ENCODE measurements at places on chromosomes 13 and 19.

- no peak for DNase-seq
Observed at GRCh38 chr19:9818175-9818733, 625 bp downstream of the FBXL12 start.

DNA sequence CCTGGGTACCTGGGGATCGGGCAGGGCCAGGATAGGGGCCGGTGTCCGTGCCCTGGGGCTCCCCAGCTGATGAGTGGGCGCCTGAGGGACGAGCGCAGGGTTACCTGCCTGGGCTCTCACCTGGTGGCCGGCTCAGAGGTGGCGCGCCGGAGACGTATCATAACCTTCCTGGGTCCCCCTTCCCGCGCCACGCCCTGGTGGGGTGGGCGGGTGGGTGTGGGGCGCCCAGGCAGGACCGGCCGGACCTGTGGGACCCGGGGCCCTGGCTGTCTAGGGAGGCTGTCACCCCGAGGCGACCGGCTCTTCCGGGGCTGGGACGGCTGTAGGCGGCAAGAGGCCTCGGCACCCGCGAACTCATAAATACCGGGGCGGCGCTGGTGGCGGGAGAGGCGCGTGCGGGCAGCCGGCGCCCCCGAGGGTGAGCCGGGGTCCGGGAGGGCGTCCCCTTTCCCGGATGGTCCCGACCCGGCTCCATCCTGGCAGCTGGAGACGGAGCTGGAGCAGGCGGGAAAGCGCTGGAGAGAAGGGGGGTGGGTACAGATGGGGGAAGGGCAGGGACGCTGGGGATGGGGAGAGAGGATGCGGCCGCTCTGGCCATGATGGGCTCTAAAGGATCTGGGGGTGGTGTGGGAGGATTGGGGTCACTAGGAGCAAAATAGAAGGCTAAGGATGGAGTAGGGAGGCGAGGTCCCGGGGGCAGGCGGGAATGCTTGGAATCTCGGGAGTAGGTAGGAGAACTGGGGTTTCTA is at the start of gene ACP7:
TSS of gene ACP7 (plus strand) at position 386 of the 749 bp plus-strand sequence. CDS start 902 bp downstream, outside the sequence.
- DNase-seq = no peak

DNA sequence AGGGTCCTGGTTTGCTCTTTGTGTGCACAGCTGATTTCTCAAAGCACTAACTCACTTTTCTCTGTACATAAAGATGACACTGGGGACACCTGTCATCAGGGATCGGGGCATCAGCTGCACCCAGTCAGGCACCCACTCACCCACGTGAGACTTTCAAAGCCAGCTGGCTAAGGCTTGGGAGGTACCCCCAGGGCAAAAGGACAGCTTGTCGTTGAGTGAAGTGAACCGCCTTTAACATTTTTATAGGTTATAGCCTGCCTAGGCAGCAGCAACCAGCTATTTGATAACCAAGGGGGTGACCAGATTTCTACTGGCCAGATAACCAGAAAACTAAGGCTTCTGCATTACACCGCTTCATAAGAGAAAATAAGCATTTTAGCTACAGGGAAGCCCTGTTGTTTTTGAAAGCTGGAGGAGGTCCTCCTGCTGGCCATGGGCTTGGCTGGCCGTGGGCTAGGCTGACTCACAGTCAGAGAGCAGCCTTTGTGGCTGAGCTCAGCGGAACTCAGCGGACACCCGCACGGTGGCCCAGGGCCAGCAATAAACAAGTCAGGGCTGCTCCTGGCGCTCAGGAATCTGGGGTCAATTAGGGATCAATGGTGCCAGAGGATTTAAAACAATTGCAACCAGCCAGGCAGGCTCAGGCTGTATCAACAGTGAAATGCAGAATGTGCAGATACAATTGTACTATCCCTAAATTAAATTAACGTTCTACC is 57.1 kb downstream of the ALOX5AP start:
- DNase-seq = no peak

- no peak for DNase-seq
Observed at GRCh38 chr13:86052141-86052540, 252.9 kb upstream of the SLITRK6 start.

DNA sequence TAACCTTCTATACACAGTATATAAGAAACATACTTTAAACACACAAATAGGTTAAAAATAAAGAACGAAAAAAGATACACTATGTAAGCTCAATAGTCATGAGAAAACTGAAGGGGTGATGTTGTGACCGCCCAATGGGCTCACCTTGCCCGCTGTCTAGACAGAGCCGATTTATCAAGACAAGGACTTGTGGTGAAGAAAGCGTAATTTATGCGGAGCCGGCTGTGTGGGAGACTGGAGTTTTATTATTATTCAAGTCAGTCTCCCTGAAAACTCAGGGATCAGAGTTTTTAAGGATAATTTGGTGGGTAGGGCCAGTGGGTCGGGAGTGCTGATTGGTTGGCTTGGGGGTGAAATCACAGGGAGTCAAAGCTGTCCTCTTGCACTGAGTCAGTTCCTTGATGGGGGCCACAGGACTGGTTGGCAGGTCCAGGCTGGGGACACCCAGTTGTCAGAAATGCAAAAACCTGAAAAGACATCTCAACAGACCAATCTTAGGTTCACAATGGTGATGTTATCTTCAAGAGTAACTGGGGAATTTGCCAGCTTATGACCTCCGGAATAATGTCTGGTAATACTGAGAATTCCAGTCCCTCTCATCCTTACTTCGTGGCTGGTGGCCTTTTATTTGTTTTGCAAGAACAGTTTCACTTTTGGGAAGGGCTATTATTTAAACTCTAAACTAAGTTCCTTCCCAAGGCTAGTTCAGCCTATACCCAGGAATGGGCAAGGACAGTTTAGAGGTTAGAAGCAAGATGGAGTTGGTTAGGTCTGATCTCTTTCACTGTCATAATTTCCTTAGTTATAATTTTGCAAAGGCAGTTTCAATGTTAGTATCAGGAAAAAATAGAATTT is 96.6 kb downstream of the UBL3 start:
- no peak for DNase-seq

- DNase-seq = no peak
Observed at GRCh38 chr19:52237197-52237596, 32.2 kb upstream of the ZNF766 start.

DNA sequence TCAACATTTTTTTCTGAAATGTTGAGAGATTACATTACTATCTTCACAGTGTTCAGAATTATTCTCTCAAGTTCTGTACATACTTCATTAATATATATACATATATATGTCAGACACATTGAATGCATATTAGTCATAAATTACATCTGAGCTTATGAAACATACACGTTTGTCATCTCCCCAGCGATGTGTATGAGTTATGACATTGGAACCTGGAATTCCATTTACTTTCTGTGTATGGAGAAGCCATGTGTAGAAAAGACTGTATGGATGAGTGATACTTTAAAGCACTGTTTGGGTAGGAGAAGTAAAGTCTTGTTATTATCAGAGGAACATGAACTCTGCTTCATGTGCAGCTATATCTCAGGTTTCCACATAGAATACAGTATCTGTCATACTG is 167.2 kb downstream of the FGF14 start:
- DNase-seq = no peak

GRCh38 chr13:79919091-79919490 is 421.8 kb downstream of the SPRY2 start:
- DNase-seq = no peak

DNA sequence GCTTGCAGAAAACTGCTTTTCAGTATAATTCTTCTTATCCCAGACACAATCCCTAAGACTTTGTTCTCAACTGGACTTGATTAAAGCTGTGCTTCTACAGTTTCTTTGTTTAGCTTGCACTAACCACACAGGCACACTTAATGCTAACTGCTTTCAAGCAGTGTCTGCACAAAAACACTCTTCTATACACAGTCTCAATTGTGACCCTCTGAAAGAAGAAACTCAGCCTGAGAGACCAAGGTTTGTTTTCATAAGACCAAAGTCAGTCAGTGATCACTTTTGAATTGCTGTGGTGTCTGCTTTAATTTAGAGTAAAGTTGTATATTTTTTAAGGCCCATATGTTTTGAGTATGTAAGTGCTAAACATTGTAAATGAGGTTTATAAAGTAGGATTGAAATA is 431.2 kb downstream of the KCTD12 start:
- DNase-seq = no peak

GRCh38 chr19:1441677-1442438 is 3.7 kb downstream of the RPS15 start:
- DNase-seq = no peak

DNA sequence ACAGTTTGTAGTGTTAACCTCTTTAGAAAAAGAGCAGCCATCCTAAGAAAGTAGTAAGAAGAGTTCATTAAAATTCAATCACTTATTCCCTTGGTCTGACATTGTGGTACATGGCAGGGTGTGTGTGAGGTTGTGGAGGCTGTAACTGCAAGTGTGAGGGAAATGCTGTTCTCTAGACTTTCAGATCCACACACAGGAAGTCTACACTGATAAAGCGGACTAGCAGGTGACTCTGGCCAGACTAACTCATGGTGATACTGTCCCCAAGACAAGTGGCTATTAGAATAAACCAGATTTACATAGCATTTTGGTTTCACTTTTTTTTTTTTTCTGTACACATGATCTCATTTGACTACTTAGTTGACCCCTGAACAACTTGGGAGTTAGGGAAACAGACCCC is 10.0 kb downstream of the MTIF3 start:
- no peak for DNase-seq

DNA sequence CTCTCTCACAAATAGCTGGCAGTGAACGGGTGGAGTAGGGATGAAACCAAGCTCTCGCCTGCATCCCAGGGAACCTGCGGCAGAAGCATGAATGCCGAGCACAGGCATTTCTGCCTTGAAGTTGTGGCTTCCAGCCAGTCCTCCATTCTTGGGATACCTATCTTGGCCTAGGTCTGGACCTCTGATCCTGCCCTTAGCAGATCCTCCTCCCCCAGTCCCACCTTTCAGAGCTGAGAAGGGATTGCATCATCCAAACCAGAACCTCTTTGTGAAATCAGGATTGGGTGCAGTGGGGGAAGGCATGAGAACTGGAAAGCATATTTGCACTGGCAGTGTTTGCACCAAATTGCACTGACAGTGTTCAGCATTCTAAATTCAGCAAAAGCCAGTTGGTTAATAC is 5.8 kb downstream of the ZNF780A start:
- DNase-seq = no peak

DNA sequence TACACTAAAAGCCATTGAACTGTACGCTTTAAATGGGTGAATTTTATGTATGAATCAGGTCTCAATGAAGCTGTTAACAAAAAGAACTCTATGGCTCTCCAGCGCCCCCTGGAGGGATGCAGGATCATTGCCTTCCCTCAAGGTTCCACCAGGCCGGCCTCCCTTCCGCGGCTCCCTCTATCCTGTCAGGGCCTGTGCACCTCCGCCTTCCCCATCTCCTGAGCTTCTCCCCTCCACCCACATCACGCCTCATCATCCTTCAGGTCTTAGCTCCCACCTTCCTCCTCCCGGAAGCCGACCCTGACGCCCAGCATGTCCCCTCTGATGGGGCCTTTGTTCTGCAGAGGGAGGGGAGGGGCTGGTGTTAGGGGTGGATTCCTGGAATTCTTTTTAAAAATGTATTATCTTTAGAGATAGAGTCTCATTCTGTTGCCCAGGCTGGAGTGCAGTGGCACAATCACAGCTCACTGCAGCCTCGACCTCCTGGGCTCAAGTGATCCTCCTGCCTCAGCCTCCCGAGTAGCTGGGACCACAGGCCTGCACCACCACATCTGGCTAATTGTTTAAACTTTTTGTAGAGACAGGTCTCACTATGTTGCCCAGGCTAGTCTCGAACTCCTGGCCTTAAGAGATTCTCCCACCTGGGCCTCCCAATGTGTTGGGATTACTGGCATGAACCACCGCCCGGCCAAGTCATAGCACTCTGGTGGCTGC is 27.7 kb downstream of the MEIS3 start:
- DNase-seq = peak; percentile 66

- DNase-seq = no peak
Observed at GRCh38 chr13:30805132-30805537, 69.8 kb downstream of the ALOX5AP start.

Measured in stimulated activated CD4-positive, alpha-beta T cell treated with anti-CD3 and anti-CD28 coated beads, TNF-alpha, amount 100 ng/mL, for 1 hour (primary cell).